ENCODE measurements at places on chromosomes 4 and X.

GRCh38 chr4:2286904-2287593, 25.1 kb upstream of the MXD4 start:
- no peak for DNase-seq

DNA sequence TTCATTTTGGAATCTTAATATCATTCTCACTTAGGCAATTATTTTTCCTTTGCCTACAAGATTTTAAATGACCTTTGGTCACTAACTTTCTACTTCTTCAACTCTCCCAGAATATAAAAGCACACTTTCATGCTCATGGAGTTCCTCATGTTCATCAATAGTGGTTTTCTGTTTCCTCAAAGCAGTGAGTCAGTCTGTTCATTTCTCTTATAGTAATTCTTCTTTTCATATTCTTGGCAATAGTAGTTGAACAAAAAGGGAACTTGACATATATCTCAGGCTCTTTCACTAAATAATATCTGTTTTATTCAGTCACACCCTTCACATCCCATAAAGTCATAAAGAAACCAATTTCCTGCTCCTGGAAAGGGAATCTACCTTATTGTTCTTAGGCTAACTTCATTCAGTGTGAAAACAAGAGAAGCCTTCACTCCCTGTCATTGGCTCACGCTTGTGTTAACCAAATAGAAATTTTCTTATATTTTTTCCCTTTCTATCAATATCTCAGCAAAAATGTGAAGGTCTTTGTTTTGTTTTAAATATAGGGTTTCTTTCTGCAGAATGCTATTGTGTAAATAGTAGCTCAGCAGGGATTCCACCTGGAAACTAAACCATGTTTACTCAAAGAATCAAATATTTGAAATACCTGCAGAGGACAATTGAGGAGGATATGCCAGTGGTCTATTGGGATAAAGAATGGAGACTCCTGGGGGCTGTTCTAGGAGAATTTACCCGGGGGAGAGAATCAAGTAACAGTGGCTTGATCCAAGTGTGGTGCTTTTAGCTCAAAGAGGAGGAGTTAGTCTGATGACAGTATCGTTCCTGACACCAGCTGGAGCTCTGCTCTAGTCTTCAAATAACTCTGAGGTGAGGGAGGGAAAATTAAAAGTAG, 13.4 kb upstream of the TNIP3 start:
- DNase-seq: no peak

- no peak for DNase-seq
Observed at GRCh38 chr4:112766422-112766821, 129.5 kb downstream of the LARP7 start.

GRCh38 chrX:46722742-46723568, 36.0 kb downstream of the SLC9A7 start:
- no peak for DNase-seq

GRCh38 chrX:10011261-10011931, 44.2 kb downstream of the CLDN34 start:
- DNase-seq: no peak

DNA sequence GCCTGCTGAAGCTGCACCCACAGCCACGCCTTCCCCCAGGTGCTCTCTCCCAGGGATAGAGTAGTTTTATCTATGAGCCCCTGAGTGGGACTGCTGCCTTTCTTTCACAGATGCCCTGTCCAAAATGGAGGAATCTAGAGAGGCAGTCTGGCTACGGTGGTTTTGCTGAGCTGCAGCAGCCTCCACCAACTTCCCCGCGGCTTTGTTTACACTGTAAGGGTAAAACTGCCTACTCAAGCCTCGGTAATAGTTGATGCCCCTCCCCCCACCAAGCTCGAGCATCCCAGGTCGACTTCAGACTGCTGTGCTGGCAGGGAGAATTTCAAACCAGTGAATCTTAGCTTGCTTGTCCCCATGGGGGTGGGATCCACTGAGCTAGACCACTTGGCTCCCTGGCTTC, 84.5 kb downstream of the PRKG2 start:
- no peak for DNase-seq

DNA sequence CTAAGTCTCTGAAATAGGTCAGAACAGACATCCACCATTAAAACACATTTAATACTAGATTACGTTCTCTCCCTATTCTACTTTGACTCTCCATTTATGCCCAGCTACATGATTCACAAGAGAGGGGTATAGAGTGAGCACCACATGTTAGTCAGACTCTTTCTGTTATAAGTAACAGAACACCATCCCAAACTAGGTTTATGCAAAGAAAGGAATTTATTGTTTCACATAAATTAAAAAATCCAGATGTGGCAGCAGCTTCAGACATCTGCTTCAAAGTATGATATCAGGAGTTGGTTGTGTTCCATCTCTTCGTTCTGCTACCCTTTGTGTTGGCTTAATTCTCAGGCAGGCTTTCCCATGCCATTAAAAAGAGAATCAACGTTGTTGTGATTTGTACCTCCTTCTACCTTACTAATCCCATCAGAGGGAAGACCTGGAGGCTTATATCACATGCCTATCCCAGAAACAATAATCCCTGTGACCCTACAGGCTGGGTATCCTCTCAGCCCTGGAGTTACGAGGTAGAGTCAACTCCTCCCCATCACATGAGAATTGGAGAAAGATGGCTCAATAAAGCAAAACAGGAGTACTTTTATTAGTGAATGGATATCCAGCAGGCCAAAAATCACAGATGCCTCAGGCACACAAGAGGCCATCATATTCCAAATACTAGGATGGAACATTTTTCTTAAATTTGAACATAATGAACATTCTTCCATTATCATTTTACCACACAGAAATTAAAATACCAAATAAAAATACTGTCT, 163.2 kb downstream of the SLC7A11 start:
- DNase-seq: no peak

- DNase-seq: no peak
Observed at GRCh38 chrX:27751976-27752375, 55.8 kb upstream of the MAGEB10 start.

DNA sequence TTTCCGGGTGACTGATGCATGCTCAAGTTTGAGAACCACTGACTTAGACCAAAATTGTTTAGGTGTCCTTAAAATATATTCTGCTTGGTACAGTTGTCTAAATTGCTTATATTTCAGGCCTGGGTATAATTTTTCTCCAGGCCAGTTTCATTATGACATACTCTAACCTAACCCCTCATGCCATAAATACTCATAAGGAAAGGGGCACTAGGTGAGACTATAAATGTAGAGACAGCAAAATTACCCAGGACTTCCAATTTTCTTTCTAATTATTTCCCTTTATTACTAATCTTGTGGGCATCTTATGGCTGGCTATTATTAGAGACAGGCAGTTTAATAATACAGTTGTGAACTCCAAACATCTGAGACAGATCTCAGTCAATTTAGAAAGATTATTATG, 150.2 kb downstream of the RRAGB start:
- DNase-seq: no peak

DNA sequence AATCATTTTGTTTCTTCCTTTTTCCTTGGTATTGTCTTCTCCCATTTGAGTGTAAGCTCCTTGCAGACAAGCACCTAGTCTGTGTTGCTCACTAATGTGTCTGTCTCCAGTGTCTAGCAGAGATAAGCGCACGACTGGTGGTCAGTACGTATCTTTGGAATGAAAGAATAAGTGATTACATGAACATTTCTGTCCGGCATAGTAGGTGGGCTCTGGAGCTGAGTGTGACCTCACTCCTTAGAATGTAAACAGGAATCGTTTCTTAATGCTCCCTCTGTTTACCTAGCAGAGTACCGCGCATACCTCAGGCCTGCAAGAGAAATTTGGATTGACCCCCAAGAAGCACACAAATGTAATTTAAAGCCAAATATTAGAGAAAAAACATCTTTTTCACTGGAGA, 235.4 kb downstream of the MAML3 start:
- no peak for DNase-seq

GRCh38 chrX:3415011-3415410, 68.6 kb upstream of the MXRA5 start:
- DNase-seq: no peak

DNA sequence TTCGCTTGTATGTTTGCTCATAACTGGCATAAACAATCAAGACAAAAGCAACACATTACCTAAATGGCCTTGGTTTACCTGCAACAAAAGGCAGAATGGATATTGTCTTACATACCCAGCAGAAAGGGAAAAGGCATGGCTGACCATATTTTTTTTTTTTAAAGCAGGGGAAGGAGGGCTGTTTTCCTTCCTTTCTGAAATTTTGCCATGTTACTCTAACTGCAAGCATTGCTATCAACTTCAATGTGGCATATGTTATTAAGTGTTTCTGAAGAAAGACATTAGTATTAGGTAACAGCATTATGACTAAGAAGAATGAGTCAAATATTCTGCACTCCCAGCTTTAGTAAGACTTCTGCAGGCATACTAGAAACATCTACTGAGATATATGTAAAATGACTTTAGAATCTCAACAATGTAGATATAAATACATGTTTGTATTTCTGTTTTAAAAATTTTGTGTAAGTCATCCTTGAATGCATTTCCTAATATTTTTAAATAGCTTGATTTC, 512.6 kb upstream of the FAM241A start:
- no peak for DNase-seq

GRCh38 chr4:2393353-2394270, 24.8 kb downstream of the ZFYVE28 start:
- DNase-seq: no peak

GRCh38 chr4:142420311-142421095, 425.6 kb downstream of the INPP4B start:
- no peak for DNase-seq
